ENCODE measurements at places on chromosomes 3 and 15.

DNA sequence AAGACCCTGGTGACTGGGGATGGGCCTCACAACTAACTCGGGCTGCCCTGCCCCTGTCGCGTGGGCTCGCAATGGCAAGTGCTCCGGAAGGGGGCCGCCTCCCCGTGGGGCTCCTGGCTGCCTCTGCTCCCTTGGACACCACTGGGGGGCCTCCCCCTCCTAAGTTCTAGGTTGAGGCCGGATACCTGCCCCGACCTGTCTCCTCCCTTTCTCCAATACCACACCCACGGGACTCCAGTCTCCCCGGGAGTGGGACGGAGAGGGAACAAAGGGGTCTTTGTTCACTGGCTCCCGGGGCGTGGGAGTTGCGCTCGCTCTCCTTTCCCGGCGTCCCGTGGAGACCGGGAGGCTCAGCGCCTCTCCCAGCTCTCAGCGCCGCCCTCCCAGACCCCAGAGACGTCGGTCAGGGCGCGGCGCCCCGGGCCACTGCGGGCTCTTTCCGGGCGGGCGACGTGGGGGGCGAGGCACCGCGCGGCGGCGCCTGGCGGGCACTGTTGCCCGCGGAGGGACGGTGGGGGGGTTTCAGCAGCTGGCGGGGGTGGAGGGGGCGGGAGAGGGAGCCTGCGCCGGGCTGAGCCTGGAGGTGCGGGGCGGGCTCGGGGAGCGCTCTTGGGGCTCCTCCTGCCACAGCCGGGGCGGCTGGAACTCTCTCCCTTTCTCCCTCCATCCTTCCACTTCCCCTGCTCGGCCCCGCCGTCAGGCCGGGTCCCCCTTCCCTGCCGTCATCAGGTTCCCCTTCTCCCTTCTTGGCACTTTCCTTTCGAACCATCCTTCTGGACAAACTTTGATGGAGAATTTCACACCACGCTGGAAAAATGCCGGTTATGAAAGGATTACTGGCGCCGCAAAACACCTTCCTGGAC is at the start of gene KCNH8:
TSS of gene KCNH8 (plus strand) at position 606 of the 863 bp plus-strand sequence. CDS start at position 816, 210 bp downstream.
- no peak for DNase-seq

GRCh38 chr3:157088601-157089454 is 71.1 kb downstream of the CCNL1 start:
- peak; percentile 94 for DNase-seq

- DNase-seq = no peak
These were observed 81.1 kb downstream of the BTD start for GRCh38 chr3:15682561-15683185.

DNA sequence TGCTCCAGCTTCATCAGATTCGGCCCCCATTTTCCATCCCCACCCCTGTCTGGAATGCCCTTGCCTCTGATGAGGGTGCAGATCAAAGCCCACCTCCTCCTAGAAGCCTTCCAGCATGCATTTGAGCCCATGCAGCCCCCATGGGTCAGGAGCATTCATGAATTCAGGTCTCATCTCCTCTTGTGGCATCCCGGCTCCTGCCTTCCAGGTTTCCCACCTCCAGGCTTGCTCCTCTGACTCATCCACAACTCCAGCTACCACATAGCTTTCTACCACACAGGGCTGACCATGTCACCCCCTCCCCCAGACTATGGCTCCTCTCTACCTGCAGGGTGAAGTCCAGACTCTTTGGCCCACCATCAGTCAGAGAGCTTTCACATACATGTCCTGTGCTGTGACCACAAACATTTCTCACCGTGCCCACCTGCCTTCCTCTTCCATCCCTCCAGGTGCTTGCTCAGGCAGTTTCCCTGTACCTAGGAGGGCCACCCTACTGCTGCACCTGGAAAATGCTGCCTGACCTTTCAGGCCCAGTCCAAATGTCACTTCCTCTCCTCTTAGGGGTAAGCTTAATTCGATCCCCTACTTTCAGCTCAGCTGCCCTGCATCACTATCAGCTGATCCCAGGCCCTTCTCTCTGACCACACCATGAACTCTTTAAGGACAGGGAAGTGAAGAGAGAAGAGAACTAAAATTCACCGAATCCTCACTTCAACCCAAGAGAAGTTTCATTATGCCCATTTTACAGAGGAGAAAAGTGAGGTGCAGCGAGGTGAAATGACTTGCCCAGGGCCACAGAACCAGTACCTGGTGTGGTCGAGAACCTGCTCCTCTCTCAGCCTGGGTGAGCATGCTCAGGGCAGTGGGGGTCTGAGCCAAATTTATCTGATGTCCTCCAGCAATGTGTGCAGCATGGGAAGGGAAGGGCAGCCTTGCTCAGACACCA is 13.7 kb upstream of the FGD5 start:
- no peak for DNase-seq
